GM12865 (cell line): ENCODE measurements at places on chromosomes 12 and 14.

DNA sequence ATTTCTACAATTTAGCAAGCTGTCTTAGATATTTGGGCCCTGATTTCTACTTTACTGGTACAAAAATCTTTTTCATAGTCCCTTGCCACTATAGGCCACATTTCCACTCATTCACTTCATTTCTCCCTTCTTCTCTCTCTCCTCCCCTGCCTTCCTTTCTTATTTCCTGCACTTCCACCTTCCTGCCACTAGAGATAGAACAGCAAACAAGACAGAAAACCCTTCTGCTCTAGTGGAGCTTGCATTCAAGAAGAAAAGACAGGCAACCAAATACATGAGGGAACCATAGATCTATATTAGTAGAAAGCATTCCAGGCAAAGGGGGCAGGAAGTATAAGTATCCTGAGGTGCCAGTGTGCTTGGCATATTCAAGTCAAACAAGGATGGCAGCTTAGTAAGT is 623.5 kb downstream of the FLRT2 start:
- no peak for DNase-seq

- no peak for DNase-seq
These were observed 22.4 kb downstream of the FAM222A start for GRCh38 chr12:109735825-109736551.

- no peak for DNase-seq
These were observed 19.5 kb upstream of the SPIC start for GRCh38 chr12:101455685-101456084.

- DNase-seq = no peak
These were observed 820 bp upstream of the SMAGP start for GRCh38 chr12:51270951-51271518.

DNA sequence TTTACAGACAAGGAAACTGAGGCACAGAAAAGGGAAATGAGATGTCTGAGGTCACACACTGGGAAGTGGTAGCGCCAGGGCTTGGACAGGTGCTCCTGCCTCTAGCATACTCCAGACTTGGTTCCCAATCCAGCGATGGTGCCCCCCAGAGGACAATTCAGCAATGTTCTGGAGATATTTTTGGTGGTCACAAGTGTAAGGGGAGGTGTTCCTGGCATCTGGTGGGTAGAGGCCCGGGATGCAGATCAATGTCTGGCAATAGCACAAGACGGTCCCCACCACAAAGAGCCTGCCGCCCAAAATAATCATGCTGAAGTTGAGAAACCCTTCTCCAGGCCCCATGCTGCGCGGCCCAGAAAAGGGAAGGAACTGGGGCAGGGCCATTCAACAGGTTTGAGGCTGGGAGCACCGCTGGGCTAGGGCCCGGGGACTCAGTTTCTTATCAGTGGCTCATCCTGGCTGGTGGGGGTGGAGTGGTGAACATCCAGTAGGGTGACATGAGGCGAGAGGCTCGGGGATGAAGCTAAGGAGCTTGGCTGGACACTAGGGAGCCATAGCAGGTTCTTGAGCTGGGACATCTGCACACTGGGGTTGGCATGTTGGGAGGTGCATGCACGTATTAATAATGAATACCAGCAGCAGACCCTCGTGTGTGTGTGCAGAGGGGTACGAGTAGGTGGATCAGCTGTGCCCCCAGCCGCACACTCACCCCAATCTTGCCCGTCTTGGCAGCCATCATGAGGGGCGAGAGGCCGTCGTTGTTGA is 35.1 kb downstream of the TRPV4 start:
- DNase-seq = no peak

- DNase-seq = no peak
These were observed 77.1 kb upstream of the BCAT1 start for GRCh38 chr12:25025951-25026490.

DNA sequence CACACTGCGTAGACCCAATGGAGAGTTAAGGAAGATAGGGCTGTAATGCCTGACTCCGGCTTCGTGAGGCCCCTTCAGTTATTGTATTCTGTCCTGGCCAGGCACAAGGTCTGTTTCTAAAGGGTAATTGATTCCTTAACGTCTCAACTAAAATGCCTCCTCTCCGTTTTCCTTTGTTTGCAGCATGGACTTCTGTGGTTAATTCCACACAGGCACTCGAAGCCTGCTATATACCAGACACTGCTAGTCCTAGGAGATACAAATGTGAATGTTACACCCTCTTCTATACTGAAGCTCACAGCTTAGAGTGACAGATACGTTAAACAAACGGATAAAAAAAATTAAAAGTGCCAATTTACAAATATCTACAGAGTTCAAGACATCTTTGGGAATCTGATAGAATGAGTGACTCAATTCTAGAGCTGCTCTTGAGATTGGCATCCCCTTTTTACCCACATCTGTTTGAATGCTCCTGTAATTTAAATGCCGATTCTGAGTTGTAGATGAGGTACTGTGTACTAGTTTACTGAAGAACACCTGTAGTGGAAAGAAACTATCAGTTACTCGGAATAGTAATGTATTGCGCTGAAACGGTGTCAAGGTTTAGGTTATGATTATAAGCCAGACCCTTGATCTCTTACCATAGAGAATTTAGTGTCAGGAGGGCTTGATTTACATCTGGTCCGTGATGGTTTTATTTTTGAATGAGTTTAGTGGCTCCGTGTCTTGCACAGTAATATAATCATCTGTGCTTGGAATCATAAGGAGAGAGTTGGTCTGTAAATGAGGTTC is 784 bp downstream of the PSMA6 start:
- peak; percentile 10 for DNase-seq

- no peak for DNase-seq
These were observed 501.7 kb downstream of the DIO2 start for GRCh38 chr14:79709573-79709972.

DNA sequence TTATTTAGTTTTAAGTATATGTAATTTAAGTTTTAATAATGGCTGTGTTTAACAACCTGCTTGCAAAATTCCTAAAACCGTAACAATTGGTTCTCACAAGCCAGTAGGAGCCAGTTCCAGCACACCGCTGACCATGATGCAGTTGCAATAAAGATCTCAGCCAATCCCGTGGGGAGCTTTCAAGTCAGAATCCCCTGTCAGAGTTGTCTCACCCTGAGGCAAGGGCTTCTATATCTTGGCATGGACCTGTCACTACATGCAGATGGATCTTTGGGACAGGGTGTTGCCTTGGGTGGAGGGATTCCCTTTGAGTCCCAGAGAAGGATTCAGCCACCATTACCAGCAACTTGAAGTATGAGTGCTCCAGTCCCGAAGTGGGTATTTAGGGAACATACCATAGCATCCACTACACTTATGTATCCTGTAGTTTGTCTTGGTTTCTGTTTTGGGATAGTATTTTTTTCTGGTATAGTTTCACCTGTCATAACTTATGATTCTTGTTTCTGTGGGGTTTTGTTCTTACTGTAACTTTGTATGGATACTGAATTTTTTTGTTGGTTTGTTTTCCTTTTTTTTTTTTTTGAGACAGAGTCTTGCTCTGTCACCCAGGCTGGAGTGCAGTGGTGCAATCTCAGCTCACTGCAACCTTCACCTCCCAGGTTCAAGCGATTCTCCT is 30.1 kb upstream of the LIMA1 start:
- DNase-seq = no peak

- no peak for DNase-seq
These were observed 442.8 kb downstream of the ZFP36L1 start for GRCh38 chr14:68349900-68350629.

DNA sequence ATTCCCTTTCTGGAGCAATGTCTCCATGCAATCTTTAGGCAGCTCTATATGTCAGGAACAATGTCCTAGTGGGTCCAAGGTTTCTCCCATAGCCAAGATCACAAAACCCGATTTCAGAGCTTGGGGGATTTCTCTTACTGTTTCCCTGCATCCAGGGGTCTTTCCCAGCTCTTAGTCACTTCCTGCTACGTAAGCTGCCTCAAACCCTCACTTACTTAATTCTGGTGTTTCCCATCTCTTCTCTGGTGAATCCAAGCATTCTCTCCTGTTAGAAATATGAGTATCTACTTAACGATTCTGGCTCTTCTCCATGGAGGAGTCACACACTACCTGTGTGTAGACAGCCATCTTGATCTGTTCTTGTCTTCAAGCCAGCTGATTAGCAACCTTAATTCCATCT is 80.0 kb downstream of the IFNG-AS1 start:
- DNase-seq = peak; percentile 35
